ENCODE measurements at places on chromosomes 3 and 15. TPM values are rescaled to one million over a fixed set of nuclear protein-coding genes. Genes with fewer than 3 reads are reported as not detected.

Gene TRIM42
- total RNA-seq, result not detected

Gene CIB1
- 144 TPM for total RNA-seq

Gene GOLGA8T
- not detected for total RNA-seq

Gene GPR149
- not detected for total RNA-seq

Gene RAD51
- 62.4 TPM for total RNA-seq

Gene NTRK3
- 0.24 TPM for total RNA-seq

Gene RBP2
- not detected for total RNA-seq

Gene DHFR2
- 12.3 TPM for total RNA-seq

- DNase-seq, result no peak
- no peaks in the 10 kb centered on the region for H3K27me3 ChIP-seq
- no peaks in the 10 kb centered on the region for H3K36me3 ChIP-seq
- H3K4me1 ChIP-seq, result no peaks in the 10 kb centered on the region
- no peak overlapping the region for H3K27ac ChIP-seq
Measured at GRCh38 chr3:104245981-104246380, 1120.7 kb upstream of the ALCAM start.

- DNase-seq, result no peak
- peak overlapping the region; percentile 11 for H3K27ac ChIP-seq
- no peak overlapping the region for H3K4me3 ChIP-seq
- H3K27me3 ChIP-seq, result peaks cover 7% of the 10 kb centered on the region
- peaks cover 10% of the 10 kb centered on the region for H3K36me3 ChIP-seq
Measured at GRCh38 chr15:91866371-91866905, 12.9 kb downstream of the SLCO3A1 start.

DNA sequence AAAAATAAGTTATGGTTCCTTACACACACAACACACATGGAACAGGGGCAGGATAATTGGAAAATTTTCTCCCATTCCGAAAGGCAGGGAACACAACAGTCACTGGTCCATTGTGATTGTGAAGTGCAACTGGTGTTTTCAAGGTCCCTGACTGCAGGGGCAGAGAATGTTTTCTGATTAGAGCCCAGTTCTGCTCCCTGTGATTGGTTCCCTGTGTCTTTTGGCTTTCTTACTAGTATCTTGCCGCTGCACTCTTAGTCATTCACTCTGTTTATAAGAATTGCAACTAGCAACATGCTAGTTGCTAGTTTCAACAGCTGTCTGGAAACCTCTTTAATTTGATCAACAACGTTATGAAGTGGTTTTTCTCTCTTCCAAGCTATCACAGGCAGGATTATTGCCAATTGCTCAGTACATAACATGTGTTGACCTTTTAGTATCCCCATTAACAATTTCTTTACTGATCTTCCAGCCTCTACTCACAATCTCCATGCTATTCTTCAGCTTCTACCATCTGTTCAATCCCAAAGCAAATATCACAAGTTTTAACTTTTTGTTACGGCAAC, 177.5 kb downstream of the EPHA6 start:
- no peaks in the 10 kb centered on the region for H3K27me3 ChIP-seq
- no peaks in the 10 kb centered on the region for H3K36me3 ChIP-seq
- H3K27ac ChIP-seq, result no peak overlapping the region
- no peak for DNase-seq
- H3K4me1 ChIP-seq, result no peaks in the 10 kb centered on the region
- H3K4me3 ChIP-seq, result no peak overlapping the region

- H3K27me3 ChIP-seq, result no peaks in the 10 kb centered on the region
- H3K27ac ChIP-seq, result no peak overlapping the region
- no peak for DNase-seq
- no peaks in the 10 kb centered on the region for H3K4me1 ChIP-seq
- no peak overlapping the region for H3K4me3 ChIP-seq
Measured at GRCh38 chr15:25557926-25558325, 119.1 kb upstream of the UBE3A start.

DNA sequence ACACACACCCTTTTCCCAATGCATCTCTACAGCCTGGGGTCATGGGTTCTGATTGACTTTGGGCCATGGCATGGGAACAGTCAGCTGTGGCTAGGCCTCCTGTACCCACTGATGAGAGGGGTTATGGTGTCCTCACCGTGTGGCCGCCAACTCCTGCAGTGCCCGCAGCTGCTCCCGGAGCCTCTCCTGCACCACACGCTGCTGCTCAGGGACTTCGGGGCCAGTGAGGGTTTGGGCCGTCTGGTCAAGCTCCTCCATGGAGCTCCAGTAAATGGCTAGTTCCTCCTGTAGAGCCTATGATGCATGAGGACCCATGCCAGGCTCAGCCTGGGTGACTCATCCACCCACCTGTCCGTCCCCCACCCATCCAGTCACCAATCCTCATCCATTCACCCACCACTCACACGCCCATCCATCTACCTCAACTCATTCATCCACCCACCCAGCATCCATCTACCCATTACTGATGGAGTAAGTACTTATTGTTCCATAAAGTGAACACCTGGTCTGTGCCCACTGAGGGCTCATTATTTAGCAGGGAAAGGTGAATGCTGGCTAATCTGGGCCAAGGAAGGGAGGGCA, 21.6 kb downstream of the SPTBN5 start:
- H3K36me3 ChIP-seq, result peaks cover 5% of the 10 kb centered on the region
- H3K4me1 ChIP-seq, result peaks cover 18% of the 10 kb centered on the region
- H3K27me3 ChIP-seq, result peaks cover 2% of the 10 kb centered on the region
- DNase-seq, result no peak
- no peak overlapping the region for H3K4me3 ChIP-seq
- H3K27ac ChIP-seq, result no peak overlapping the region

DNA sequence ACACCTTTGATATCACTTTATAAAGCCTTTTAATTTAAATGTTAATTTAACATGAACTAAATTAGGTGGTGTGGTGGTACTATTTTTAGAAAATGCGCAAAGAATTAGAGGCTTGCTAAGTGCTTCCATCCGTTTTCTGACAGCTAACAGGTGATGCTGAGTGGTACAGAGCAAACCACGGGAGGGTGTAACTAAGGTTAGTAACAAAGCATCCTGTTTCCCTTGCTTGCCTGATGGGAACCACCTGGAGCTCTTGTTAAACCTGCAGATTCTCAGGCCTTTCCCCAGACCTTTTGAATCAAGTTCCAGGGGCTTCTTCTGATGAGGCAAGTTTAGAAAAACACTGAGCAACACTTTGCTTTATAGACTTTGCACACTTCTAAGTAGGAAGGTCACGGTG, 101.0 kb downstream of the ATG7 start:
- H3K4me3 ChIP-seq, result no peak overlapping the region
- H3K4me1 ChIP-seq, result no peaks in the 10 kb centered on the region
- DNase-seq, result no peak
- H3K36me3 ChIP-seq, result peaks cover 13% of the 10 kb centered on the region
- no peak overlapping the region for H3K27ac ChIP-seq
- no peaks in the 10 kb centered on the region for H3K27me3 ChIP-seq

- DNase-seq, result no peak
- H3K4me3 ChIP-seq, result no peak overlapping the region
- no peaks in the 10 kb centered on the region for H3K27me3 ChIP-seq
- peaks cover 44% of the 10 kb centered on the region for H3K36me3 ChIP-seq
Measured at GRCh38 chr3:154310840-154311239, 13.4 kb downstream of the DHX36 start.

- no peak for DNase-seq
- H3K4me1 ChIP-seq, result no peaks in the 10 kb centered on the region
- no peak overlapping the region for H3K4me3 ChIP-seq
Measured at GRCh38 chr3:1693145-1693544, 405.5 kb upstream of the CNTN4 start.

GRCh38 chr3:117628823-117629291, 919.3 kb downstream of the TUSC7 start:
- H3K27me3 ChIP-seq, result no peaks in the 10 kb centered on the region
- no peak overlapping the region for H3K27ac ChIP-seq
- no peak overlapping the region for H3K4me3 ChIP-seq

DNA sequence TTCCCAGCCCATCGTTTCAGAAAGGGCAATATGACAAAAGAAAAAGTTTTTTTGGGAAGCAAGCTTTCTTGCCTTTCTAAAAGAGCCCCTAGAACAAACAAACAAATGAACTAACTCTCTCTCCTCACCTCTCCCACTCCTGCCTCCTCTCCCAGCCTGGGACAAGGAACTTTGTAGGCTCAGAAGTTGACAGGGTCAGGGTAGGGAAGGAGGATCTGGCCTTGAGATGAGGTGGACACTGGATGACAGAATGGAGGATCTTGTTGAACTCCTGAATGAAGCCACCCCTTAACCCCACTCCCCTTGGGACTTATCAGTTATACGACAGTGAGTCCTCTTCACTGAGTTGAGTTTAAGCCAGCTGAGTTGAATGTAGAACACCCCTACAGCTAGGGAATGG, 1.6 kb upstream of the ITGA11 start:
- H3K27ac ChIP-seq, result no peak overlapping the region
- no peak for DNase-seq
- H3K36me3 ChIP-seq, result no peaks in the 10 kb centered on the region

- no peak overlapping the region for H3K4me3 ChIP-seq
- H3K4me1 ChIP-seq, result no peaks in the 10 kb centered on the region
- no peak for DNase-seq
- no peaks in the 10 kb centered on the region for H3K27me3 ChIP-seq
- H3K27ac ChIP-seq, result no peak overlapping the region
Measured at GRCh38 chr3:40170395-40170794, 139.1 kb upstream of the EIF1B start.
